Activated T-helper 1 cell treated with Interleukin-2 at 50 U/mL for 16 hours (primary cell): ENCODE measurements at places on chromosomes 1 and 21.

- DNase-seq: no peak
Measured at GRCh38 chr21:22438428-22439086, 1440.3 kb downstream of the NCAM2 start.

DNA sequence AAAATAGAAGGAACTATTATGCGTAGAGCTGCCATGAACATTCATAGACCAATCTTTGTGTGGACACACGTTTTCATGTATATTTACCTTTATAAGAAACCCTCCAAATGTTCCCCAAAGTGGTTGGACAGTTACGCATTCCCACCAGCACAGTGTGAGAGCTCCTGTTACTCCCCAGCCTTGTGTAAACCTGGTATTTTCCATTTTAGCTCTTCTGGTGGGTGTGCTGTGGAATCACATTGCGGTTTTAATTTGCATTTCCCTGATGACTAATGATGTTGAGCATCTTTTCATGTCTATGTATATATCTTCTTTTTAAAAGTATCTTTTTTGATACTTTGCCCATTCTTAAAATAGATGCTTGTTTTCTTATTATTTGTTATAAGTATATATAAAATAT, 3.2 kb upstream of the UBASH3A start:
- no peak for DNase-seq

DNA sequence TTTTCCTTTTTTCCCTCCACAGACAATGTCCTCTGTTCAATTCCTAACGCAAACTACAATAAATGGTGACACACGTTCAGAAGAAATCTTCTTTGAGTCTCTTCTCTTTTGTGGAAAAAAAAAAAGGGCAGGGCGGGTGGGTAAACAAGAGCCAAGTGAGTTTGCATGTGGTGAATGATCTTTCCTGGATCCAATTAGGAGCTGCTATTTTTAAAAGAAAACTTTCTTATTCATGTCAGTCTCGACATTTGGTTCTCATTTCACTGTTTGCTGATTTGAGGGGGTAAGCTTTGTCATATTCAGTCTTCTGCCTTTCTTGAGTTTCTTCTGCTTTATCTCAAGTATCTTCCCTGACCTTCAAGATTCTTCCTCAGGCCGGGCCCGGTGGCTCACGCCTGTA, 29.2 kb upstream of the KIF1B start:
- no peak for DNase-seq

- DNase-seq: no peak
Measured at GRCh38 chr1:10401281-10401680, 2.4 kb downstream of the PGD start.

GRCh38 chr1:223840254-223840653, 5.5 kb downstream of the TP53BP2 start:
- no peak for DNase-seq

- DNase-seq: no peak
Measured at GRCh38 chr1:201051399-201051798, 27.9 kb upstream of the KIF21B start.

DNA sequence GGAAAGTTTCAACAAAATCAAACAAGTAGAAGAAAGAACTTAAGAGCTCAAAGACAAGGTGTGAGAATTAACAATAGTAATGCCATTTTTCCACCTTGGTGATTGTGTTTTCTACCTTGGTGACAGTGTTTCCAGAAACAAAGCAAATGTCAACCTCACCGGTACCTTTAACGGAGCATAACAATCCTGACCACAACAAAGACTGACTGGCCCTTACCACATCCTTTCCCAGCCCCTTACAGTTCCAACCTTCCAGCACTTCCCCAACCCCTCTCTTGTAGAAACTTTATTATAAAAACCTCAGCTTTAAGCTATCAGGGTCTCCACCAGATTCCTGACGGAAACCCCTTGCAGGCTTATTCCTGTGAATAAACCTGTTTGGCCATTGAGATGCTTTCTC, 16.7 kb downstream of the STYXL2 start:
- no peak for DNase-seq

- DNase-seq: peak; percentile 79
Measured at GRCh38 chr1:154328318-154329151, 3.2 kb downstream of the ATP8B2 start.

- DNase-seq: peak; percentile 71
Measured at GRCh38 chr1:101236516-101237228, at the start of gene S1PR1. Gene S1PR1, plus strand, starts transcription at chr1:101237019. Its CDS starts 1,966 bp downstream, at chr1:101238985.

- DNase-seq: no peak
Measured at GRCh38 chr1:211885747-211886522, 55.4 kb upstream of the LPGAT1 start.
